Ascending aorta (tissue), 2 donors: ENCODE measurements at places on chromosomes 3 and 15.

- no peak overlapping the region for H3K4me3 ChIP-seq
- no peaks in the 10 kb centered on the region for H3K27me3 ChIP-seq
- DNase-seq = peak; percentile 30
- no peaks in the 10 kb centered on the region for H3K36me3 ChIP-seq
Observed at GRCh38 chr15:101463270-101463669, 26.2 kb downstream of the PCSK6 start.

- peaks cover 5% of the 10 kb centered on the region for H3K4me1 ChIP-seq
- no peaks in the 10 kb centered on the region for H3K36me3 ChIP-seq
- DNase-seq = no peak
- peak overlapping the region; percentile 56 for H3K4me3 ChIP-seq
- H3K27ac ChIP-seq = no peak overlapping the region
Observed at GRCh38 chr15:100973351-100974111, 54.4 kb downstream of the LRRK1 start.

DNA sequence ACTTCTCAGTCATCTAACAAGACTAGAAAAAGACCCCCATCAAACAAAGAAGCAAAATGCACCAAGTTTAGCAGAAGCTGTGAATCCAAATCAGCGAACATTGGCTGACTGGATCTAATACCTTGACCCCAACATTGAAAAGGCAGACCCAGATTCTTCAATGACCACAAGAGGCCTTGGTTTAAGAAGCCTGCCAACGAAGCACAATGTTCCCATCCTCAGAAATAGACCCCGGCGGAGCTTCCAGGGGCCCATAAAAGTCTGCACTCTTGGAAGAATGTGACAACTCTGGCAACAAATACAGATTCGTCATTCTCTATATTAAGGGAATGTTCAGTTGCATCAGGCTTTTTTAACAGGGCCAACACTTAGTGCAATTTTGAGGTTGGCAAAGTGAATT is 112.8 kb upstream of the BCL6 start:
- no peak overlapping the region for H3K27ac ChIP-seq
- H3K4me3 ChIP-seq = no peak overlapping the region
- H3K27me3 ChIP-seq = no peaks in the 10 kb centered on the region
- H3K4me1 ChIP-seq = no peaks in the 10 kb centered on the region

DNA sequence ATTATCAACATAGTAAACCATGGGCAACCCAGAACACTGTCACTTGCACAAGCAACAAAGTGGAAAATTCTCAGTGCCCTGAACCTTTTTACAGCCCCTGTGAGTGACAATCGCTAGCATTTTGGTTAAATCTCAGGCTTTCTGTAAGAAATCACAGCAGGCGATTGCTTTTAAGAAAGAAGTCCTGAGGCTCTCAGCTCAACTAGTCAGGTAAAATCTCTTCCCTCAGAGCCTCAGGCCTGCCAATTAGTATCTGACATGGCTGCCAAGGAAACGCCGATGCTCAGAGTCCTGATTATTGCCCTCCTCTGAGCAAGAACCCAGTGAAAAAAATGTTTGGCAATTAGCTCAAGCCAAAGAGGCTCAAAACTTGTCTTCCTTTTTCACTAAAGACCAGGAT is 530.8 kb downstream of the DIPK2A start:
- no peak overlapping the region for H3K4me3 ChIP-seq
- H3K27me3 ChIP-seq = no peaks in the 10 kb centered on the region
- DNase-seq = no peak
- H3K4me1 ChIP-seq = no peaks in the 10 kb centered on the region

DNA sequence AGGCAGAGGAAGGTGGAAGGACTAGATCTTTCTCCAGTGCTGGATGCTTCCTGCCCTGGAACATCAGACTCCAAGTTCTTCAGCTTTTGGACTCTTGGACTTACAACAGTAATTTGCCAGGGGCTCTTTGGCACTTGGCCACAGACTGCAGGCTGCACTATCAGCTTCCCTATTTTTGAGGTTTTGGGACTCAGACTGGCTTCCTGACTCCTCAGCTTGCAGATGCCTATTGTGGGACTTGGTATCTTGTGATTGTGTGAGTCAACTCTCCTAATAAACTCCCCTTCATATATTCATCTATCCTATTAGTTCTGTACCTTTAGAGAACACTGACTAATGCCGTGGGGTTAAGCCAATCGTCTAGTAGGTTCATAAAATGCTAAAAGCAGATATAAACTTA is 8.8 kb upstream of the B3GNT5 start:
- H3K4me1 ChIP-seq = no peaks in the 10 kb centered on the region
- no peak for DNase-seq
- no peaks in the 10 kb centered on the region for H3K27me3 ChIP-seq
- H3K36me3 ChIP-seq = no peaks in the 10 kb centered on the region

- no peak overlapping the region for H3K4me3 ChIP-seq
- H3K4me1 ChIP-seq = no peaks in the 10 kb centered on the region
- DNase-seq = no peak
- H3K27me3 ChIP-seq = no peaks in the 10 kb centered on the region
Observed at GRCh38 chr15:97096303-97096835, 765.9 kb downstream of the NR2F2 start.

DNA sequence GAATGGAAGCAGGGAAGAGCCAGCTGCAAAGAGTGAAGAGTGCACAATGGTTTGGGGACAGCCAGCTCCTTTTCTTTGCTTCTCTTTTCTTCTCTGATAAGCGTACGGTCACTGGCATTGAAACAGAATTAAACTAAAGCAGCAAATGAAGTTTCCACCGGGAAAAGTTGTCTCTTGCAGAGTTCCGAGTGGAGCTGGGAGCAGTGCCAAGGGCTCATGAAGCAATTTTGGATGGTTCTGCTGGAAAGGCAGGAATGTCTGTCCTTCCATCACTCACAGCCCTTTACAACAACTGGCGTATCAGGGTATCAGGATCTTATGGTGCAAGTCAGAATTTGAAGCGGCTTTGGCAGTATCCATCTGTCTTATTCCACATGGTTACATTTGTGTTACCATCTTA is 1042.9 kb downstream of the NTRK3 start:
- no peaks in the 10 kb centered on the region for H3K27me3 ChIP-seq
- H3K27ac ChIP-seq = no peak overlapping the region
- no peak overlapping the region for H3K4me3 ChIP-seq
- no peak for DNase-seq

GRCh38 chr15:38557921-38558320 is 6.7 kb downstream of the RASGRP1 start:
- H3K27me3 ChIP-seq = no peaks in the 10 kb centered on the region
- DNase-seq = no peak
- no peak overlapping the region for H3K4me3 ChIP-seq
- H3K4me1 ChIP-seq = no peaks in the 10 kb centered on the region

DNA sequence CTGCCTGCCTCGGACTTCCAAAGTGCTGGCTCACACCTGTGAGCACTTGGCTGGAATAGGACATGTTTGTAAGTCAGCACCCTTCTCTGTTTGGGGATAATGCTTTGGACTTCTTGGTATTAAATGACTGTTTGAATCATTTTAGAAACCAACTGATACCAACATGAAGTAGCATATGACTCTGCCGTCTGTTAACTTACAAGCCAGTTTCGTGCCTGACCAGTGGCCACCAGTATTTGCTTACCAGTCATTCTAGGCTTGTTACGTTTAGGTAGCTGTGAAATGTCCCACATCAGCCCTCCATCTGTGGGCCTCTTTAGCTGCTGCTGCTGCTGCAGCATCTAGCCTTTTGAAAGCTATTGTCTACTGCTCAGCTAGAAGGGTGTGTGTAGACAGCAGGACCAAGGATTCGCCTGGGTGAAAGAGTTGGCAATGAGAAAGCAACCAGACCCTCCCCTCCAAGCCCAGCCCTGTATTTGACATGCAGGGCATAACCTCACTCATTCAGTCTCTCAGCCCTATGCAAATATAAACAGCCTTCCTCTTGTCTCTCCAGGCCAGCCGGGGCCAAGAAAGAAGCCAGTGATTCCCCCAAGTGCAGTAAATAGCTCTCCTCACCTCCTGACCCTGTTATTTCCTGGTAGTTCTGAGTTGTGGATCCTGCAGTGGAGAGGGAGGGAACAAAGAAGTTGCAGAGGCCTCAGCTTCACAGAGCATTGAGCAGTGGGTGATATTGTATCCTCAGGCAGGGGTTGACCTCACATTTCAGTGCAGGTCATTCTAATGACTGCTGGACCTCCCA is 51.0 kb downstream of the NKIRAS1 start:
- H3K36me3 ChIP-seq = peaks cover 3% of the 10 kb centered on the region
- peaks cover 17% of the 10 kb centered on the region for H3K4me1 ChIP-seq
- no peaks in the 10 kb centered on the region for H3K27me3 ChIP-seq
- no peak overlapping the region for H3K4me3 ChIP-seq
- no peak overlapping the region for H3K27ac ChIP-seq

GRCh38 chr3:155079746-155080487 is at the start of gene MME:
Gene MME (plus strand): TSS chr3:155080319. CDS start chr3:155084168, 3,849 bp downstream.
- H3K4me3 ChIP-seq = peak within 1 kb of the TSS; percentile 62
- no peak within 1 kb of the TSS for H3K27ac ChIP-seq
- H3K36me3 ChIP-seq = no peaks in the 10 kb centered on the region
- peaks cover 13% of the 10 kb centered on the region for H3K4me1 ChIP-seq

DNA sequence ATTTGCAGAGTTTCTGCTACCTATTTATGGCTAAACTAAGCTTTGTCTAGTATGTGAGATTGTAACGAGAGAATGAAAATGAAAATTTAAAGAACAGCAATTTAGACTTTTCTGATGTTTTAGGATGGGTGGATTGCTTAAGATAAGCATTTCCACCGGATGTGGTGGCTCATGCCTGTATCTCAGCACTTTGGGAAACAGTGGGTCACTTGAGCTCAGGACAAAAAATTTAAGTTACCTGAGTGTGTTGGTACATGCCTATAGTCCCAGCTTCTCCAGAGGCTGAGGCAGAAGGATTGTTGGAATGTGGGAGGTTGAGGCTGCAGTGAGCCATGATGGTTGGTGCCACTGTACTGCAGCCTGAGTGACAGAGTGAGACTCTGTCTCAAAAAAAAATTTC is 3.3 kb downstream of the PPP4R2 start:
- H3K4me1 ChIP-seq = peaks cover 28% of the 10 kb centered on the region
- peaks cover 7% of the 10 kb centered on the region for H3K36me3 ChIP-seq
- no peak for DNase-seq
- H3K4me3 ChIP-seq = no peak overlapping the region
- H3K27ac ChIP-seq = no peak overlapping the region

- no peaks in the 10 kb centered on the region for H3K27me3 ChIP-seq
- H3K4me1 ChIP-seq = no peaks in the 10 kb centered on the region
- DNase-seq = no peak
- no peaks in the 10 kb centered on the region for H3K36me3 ChIP-seq
- no peak overlapping the region for H3K4me3 ChIP-seq
Observed at GRCh38 chr3:56806407-56806806, 4.7 kb upstream of the ARHGEF3 start.

- H3K36me3 ChIP-seq = no peaks in the 10 kb centered on the region
- H3K27ac ChIP-seq = no peak overlapping the region
- no peak for DNase-seq
Observed at GRCh38 chr3:2957115-2957514, 153.1 kb downstream of the IL5RA start.

DNA sequence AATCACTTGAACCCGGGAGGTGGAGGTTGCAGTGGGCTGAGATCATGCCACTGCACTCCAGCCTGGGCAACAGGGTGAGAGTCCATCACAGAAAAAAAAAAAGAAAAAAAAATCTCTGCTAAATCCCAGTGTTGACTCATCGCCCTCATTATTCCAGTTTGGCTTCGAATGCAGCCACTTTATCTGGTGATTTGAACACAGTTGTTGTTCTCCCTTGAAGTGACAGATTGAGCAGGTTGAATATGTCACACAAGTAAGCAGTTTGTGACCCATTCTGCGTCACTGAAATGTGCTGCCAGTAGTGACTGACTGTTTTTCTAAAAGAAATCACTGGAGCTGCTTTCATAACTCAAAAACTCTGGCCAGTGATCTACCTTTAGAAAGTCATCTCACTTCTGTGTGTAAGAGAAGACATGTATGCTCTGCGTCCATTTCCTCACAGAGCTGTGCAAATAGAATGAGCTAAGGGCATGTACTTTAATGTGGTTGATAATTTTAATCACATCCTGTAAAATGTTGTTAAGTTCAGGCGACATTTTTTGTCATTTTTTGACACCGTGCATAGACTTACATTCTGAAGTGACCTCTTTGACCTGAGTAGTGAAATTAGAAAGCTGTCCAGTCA is 12.5 kb downstream of the DOCK3 start:
- no peaks in the 10 kb centered on the region for H3K27me3 ChIP-seq
- H3K4me1 ChIP-seq = no peaks in the 10 kb centered on the region
- no peak for DNase-seq
- no peak overlapping the region for H3K27ac ChIP-seq
- H3K36me3 ChIP-seq = no peaks in the 10 kb centered on the region

DNA sequence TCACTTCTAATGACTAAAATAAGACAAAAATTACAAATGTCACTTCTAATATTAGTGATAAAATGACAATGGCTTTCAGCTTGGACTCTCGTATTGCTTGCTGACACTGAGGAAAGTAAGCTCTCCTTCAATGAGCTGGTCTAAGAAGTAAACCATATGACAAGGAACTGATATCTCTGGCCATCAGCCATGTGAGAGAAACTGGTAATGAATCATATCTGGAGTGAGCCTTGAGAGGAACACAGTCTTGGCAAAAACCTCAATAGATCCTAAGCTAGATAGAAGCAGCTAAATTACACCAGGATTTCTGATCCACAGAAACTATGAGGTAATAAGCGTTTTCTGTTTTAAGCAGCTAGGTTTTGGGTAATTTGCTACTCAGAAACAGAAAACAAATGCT is 1575.1 kb downstream of the OTOL1 start:
- H3K27me3 ChIP-seq = no peaks in the 10 kb centered on the region
- no peaks in the 10 kb centered on the region for H3K4me1 ChIP-seq
- no peak for DNase-seq
- H3K27ac ChIP-seq = no peak overlapping the region
- no peaks in the 10 kb centered on the region for H3K36me3 ChIP-seq

GRCh38 chr3:42979044-42979972 is at the start of gene GASK1A:
Gene GASK1A (plus strand): TSS chr3:42979311. CDS start chr3:42979643, 332 bp downstream.
- no peaks in the 10 kb centered on the region for H3K36me3 ChIP-seq
- peak within 1 kb of the TSS; percentile 78 for H3K4me3 ChIP-seq
- peak within 1 kb of the TSS; percentile 31 for H3K27ac ChIP-seq
- H3K4me1 ChIP-seq = no peaks in the 10 kb centered on the region
- DNase-seq = peak; percentile 76

GRCh38 chr3:122864498-122864897 is 69.6 kb downstream of the SLC49A4 start:
- DNase-seq = no peak
- H3K4me1 ChIP-seq = no peaks in the 10 kb centered on the region
- H3K27ac ChIP-seq = no peak overlapping the region
- H3K36me3 ChIP-seq = peaks cover 2% of the 10 kb centered on the region
- H3K4me3 ChIP-seq = no peak overlapping the region

DNA sequence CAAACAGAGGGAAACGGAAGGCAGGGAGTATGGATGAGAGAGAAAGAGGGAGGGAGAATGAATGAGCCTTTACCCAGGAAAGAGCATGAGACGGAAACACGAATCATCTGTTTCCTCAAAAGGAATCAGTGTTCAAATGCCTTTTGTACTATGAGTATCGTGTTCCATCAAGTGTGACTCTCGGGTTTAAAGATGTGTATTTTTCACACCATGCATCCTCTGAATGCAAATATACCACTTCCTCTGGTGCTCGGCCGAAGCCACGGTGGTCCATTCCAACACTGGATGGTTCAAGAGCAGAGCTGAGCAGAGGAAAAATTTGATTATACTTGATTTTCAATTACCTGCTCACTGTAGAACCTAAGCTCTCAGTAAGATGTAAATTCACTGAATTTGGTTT is 505.1 kb downstream of the MECOM start:
- no peaks in the 10 kb centered on the region for H3K4me1 ChIP-seq
- H3K27ac ChIP-seq = no peak overlapping the region
- H3K27me3 ChIP-seq = no peaks in the 10 kb centered on the region
